ENCODE measurements at places on chromosomes 13 and 19.

GRCh38 chr13:52454820-52455676 is at the start of gene CKAP2:
Gene CKAP2 (plus strand): TSS chr13:52455478. CDS start chr13:52455557, 79 bp downstream.
- peak; percentile 91 for DNase-seq

DNA sequence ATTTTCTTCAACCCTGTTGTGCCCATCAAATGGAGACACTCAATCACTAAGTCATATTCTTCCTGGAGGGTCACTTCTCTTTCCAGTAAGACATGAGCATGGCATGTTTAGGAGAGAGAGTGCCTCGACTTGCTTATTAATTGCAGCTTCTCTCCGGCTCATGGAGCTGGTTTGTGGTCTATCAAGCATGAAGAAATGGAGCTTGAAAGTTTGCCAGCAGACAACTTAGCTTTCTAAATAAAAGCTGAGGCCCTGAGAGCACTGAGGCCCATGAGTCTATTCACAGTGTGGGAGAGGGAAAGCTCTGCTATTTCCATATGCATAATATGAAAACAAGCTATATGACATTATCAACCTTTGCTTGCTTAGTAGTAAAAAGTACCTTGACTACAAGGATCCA is 378.5 kb downstream of the FGF9 start:
- DNase-seq: no peak

- DNase-seq: no peak
These were observed 31.3 kb downstream of the TINCR start for GRCh38 chr19:5536337-5536894.

DNA sequence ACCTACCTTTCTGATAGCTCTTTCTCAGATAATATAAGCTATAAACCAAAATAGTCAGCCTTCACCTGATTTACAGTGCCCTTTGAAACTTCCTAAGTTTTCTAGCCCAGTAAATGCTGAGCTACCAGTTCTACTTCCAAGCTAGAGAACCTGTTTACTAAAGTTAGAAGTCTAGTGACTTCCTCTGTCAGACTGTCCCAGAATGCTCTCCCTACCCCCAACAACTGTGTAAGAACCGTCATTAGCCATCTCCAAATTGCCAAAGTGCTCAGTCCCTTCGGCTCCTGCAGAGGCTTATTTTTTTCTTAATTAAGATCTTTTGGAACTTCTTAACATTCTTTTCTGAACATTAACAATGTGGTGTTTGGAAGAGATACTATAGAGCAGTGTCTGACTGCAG is 3.2 kb upstream of the ABCC4 start:
- no peak for DNase-seq

- no peak for DNase-seq
These were observed 99.5 kb upstream of the TMTC4 start for GRCh38 chr13:100773923-100774663.

DNA sequence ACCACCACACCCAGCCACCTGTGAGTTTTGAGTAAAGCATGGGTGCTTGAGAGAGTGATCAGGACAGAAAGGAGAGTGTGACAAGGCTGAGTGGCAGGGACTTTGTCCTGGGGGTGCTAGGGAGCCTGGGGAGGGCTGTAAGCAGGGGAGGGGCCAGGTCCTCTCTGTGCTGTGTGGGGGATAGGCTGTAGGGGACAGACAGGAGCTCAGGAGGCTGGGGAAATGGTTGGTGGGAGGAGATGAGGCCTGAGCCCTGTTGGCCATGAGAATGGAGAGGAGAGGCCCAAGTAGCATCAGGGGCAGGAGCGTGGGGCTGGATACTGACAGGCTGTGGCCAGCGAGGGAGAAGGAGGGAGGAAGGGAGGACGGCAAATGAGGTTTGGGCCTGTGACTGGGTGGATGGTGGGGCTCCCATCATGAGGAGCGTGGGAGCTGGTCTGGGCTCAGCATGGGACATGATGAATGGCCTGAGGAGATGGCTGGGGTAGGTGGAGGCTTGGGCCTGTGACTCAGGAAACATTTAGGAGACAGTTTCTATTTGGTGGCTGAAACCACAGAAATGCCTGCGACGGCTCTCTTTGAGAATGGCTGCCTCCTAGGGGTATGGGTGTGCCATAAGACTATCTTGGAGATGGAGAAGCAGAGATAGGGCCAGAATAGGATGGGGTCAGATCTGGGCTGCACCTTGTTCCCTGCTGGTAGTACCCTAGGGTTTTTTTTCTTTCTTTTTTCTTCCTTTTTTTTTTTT is 25.0 kb downstream of the GRIN2D start:
- DNase-seq: no peak

DNA sequence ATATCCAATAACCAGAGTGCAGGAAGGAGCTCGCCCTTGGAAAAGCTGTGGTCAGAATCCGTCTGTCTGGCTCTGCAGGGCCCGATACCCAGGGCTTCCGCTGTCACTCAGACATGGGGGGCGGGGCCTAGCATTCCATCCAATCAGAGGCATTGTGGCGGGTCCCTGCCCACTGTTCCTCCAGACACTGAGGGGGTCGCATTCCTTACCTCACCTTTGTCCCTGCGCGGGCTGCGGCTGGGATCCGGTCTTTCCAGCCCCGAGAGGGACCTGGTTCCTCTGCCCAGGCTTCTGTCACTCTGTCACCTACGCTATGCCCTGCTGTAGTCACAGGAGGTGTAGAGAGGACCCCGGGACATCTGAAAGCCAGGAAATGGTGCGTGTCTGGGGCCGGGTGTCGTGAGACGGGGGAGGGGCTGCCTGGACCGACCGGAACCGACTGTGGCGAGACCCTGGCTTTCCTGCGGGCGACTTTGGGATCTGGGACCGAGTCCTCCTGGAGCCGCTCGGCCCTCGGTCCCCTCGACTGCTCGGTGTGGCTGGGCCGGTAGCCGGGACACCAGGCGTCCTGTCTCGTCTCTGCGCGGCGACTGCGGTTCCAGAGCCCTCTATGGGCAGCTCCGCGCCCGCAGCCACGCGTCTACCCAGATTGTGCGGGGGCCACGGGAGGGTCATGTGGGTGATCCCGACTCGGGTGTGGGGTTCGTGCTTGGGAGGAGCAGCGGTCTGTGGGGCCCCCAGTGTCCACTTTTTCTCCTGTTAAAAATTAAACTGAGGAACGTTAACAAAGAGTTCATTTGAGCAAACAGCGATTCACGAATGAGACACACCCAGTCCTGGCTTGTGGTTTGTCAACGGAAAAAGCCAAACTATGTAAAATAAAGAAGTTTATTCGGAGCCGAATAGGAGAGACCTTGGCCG is at the start of gene ZNF69:
Gene ZNF69, plus strand, starts transcription at position 172 of the 921 bp plus-strand sequence. Its CDS starts 142 bp downstream, at position 314.
- peak; percentile 37 for DNase-seq

GRCh38 chr19:13938301-13939064 is at the start of gene PODNL1:
Gene PODNL1 (minus strand): TSS chr19:13938417. CDS start chr19:13938181, 236 bp downstream.
- DNase-seq: no peak

DNA sequence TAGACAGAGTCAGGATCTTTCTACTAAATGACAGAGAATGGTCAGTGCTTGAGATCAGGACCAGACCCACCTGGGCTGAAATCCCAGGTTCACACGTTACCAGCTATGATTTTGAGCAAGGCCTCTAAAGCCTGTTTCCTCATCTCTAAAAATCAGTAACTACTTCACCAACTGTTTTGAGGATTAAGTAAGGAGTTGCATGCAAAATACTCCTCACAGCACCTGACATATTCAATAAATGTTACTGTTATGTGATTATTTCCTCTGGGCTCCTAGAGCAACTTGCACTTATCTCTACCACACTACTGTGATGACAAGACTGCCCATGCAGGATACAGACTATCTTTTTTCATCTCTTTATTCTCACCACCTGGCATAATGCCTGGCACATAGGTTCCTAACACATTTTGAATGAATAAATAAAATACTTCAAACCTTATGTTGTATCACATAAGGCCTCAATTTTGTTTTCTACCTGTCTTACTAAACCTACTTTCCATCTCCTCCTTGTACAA is 1.8 kb downstream of the KATNAL1 start:
- DNase-seq: no peak
